ENCODE measurements at places on chromosomes 5 and 9.

GRCh38 chr5:43065387-43065947 is 25.3 kb upstream of the ANXA2R start:
- no peak for DNase-seq

DNA sequence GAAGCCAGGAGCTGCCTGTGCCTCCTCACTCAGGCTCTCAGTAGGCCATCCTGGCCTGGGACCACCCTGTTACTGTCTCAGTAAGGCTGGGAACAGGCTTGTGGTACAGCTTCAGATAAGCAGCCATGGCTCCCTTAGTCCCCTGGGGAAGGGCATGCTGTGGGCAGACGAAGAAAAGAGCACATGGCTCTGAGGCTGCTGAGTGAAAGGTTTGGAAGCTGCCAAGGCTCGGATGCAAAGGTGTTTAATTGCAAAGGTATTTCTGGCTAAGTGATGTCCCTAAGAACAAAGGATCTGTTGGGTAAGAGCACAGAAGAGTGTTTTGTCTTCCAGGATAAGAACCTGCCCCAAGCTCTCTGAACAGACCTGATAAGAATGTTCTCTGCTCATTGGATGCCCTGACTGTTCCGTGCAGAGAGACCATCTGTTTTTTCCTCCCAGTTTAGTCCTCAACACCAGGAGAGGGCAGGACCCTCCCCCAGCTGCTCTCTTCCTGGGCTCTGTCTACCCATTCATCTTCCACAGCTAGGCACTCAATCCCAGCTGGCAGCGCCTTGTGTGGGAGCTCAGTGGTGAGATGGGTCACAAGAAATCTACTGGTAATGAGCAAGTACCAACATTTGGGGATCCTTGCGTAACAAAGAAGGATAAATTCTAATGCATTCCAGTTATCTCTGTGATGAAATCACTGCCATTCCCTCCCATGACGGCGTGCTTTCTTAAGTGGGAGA is 17.7 kb downstream of the ANGPTL2 start:
- no peak for DNase-seq

DNA sequence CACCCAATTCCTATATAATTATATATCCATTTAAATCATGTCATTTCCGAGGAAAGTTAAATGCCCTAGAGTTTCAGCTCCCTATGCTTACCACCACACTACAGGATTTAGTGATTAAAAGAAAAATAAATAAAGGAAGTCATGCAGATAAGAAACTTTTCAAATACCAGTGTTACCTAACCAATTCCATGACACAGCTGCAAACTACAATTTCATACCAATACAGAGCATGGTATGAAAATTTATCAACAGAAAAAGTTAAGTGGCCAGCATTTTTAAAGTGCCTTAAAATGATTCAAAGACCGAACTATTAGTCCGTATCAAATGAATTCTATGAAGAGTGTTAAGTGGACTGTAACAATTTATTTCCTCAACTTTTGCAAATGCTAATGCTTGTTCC is 35.9 kb downstream of the CEP120 start:
- no peak for DNase-seq

GRCh38 chr5:39518516-39518915 is 93.7 kb upstream of the DAB2 start:
- DNase-seq = no peak

DNA sequence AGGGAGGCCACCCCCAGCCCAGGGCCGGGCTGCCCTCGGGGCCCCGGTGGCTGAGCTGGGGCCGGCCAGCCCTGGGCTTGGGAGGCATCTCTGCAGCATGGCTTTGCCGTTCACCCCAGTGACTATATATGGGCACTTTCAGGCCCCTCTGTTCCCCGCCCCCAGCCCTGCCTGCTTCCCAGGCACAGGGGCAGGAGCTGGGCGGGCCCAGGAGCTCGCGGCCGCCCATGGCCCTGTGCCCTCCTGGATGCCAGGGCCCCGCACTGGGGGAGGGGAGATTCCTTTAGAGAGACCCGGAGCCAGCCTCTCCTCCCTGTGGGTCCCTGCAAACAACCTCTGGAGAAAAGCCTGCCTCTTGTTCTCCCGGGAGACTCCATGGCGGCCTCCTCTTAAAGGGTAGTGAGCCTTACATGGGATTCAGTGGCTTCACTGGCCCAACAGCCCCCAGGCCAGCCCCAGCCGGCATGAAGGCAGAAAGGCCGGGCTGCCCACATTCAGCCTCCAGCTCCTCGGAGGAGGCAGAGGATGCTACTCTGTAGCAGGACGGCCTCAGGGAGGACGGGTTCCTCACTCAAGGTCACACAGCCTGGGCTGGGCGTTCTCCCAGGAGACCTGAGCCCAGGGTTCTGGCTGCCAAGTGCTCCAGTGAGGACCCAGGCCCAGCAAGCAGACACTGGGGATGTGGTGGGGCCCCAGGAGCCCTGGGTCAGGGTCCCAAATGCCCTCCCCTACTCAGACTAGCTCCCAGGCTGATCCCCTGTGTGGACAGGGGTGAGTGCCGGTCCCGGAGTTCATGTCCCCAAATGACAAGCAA is 4.1 kb downstream of the NACC2 start:
- no peak for DNase-seq

DNA sequence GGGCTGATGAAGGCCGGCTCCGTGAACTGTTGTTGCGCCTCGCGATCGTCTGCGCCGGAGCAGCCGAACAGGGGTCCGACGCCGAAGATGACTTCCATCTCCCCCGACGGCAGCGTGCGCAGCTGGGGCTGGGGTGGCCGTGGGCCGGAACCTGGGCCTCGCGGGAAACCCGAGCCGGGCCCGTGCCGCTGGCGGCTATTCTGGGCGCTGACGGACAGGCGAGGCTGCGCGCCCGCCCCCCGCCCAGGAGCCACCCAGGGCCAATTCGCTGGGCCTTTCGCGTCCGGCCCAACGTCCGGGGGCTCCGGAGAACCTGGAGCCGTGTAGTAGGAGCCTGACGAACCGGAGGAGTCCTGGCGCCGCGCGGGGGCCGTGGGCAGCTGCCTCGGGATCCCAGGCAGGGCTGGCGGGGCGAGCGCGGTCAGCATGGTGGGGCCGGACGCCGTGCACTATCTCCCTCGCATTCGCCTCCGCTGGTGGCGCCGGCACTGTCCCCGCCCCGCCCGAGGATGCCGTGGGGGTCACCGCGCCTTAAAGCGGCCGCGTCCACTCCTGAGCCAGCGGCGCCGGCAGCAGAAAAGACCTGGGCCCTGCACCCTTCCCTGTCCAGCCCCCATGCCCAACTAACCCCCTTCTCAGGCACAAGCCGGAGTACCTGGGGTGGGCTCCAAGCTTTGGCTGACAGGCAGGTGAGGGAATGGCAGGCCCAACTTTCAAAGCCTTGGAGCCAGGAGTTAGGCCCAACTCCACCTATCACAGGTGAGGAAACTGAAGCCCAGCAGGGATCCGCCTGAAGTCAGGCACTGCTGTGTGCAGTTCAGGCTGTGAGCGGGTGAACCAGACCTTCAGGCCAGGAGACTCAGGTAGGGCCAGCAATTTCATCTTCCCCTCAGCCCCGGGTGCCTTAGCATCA is at the start of gene PROB1:
Gene PROB1 (minus strand): TSS at position 451 of the 913 bp plus-strand sequence. CDS start 23 bp downstream, at position 428.
- DNase-seq = no peak

GRCh38 chr9:135862809-135863208 is 44.5 kb downstream of the CAMSAP1 start:
- no peak for DNase-seq

GRCh38 chr5:172694541-172694940 is 53.5 kb downstream of the NEURL1B start:
- no peak for DNase-seq

DNA sequence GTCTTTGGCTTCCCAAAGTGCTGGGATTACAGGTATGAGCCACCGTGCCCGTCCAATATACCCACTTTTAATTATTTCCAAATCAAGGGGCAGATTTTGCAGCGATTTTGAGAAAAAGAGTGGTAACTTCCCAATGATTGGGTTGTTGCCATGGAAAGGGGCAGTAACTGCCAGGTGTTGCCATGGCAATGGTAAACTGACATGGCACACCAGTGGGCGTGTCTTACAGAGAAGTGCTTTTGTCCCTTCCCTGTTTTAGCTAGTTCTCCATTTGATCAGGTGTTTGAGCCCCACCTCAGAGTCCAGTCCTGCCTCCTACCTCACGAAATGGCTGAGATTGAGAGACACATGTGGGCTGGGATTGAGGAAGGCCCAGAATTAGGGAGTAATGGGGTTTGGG is 86.3 kb upstream of the IER5L start:
- DNase-seq = no peak

- no peak for DNase-seq
These were observed 178.9 kb downstream of the SH3GL2 start for GRCh38 chr9:17757816-17758215.

DNA sequence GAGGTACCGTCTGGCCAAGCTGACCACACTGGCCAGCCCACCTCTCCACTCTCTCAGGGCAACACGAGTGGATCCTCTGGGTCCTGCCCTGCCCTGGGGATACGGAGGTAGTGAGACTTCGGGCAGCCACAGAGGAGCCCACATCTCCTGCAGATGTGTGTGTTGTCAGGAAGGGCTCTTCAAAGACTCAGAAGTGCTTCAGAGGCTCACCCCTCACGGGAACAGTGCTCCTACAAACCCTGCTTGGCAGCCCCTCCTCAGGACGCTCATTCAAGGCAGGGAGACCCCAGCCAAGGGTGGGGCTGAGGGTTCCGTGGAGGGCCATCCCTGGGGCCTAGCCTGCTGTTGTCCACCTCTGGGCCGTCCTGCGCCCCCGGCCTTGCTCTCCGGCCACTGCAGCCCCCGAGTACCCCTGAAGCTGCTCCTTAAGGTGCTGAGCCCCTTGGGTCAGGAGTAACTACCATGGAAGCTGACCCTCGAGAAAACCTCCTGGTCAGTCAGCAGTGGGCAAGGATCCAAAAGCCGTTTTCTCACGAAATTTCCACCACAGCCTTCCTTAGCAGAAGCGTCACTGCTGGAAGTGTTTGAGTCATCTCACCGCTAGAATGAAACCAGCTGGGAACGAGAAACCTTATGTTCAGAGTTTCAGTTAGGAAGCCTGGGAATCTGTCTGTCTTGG is 23.2 kb upstream of the LRRC14B start:
- no peak for DNase-seq

GRCh38 chr5:154078272-154078671 is 39.5 kb downstream of the MFAP3 start:
- DNase-seq = no peak

GRCh38 chr5:56406838-56407237 is 173.7 kb upstream of the ANKRD55 start:
- DNase-seq = no peak

Data from cortex of kidney (tissue), 1 donor.